ENCODE measurements at places on chromosomes 1 and 21.
A peak's percentile ranks its signal among the peaks of the same experiment; 100 is the strongest.

GRCh38 chr1:31981456-31981839 lies 32.2 kb upstream of the KHDRBS1 start:
- no peak for DNase-seq

DNA sequence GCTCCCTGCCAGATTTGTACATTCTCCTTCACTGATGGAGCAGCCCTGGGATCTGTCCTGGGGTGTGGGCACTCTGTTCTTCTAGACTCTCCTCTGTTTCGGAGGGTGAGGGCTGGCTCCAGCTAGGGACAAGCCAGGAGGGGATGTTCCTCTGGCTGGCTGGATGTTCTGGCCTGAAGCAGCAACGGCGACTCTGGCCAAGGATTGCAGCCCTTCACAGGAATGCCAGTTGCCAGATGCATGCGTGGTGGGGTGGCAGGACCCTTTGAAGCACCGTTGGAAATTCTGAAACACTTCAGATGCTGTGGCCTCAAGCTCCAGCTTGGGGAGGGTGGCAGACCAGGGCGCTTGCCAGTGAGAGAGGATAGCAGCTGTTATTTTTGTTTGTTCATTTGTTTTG lies 210.9 kb downstream of the TRABD2B start:
- DNase-seq, result no peak

DNA sequence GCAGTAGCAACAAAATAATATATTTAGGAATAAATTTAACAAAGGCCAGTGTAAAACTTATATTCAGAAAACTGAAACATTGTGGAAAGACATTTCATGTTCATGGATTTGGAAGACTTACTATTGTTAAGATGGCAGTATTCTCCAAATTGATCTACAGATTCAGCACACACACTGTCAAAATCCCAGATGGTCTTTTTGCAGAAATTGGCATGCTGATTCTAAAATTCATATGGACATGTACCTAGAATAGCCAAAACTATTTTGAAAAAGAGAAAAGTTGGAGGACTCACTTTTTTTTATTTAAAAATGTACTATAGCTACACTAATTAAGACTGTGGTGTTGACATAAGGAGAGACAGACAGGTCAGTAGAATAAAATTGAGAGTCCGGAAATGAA lies 32.0 kb upstream of the SH3D21 start:
- no peak for DNase-seq

GRCh38 chr1:108892356-108893140 lies 15.8 kb downstream of the GPSM2 start:
- no peak for DNase-seq

DNA sequence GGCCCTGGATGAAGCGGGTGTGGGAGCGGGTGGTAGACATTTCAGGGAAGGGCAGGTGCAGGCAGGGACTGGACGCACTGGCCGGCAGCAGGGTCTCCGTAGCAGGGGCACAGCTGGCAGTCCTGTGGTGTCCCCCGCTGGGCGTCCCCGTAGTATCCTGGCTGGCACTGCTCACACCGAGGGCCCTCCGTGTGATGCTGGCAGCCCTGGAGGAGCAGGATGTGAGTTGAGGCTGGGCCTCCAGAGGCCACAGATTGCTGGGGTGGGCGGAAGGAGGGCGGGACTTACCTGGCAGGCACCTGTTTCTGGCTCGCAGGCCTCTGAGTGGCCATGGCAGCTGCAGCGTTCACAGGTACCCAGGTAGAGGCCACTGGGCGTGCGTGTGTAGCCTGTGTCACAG lies 62.3 kb downstream of the LDLRAD2 start:
- DNase-seq, result no peak

- no peak for DNase-seq
Observed at GRCh38 chr1:200708161-200708560, 30.5 kb upstream of the CAMSAP2 start.

DNA sequence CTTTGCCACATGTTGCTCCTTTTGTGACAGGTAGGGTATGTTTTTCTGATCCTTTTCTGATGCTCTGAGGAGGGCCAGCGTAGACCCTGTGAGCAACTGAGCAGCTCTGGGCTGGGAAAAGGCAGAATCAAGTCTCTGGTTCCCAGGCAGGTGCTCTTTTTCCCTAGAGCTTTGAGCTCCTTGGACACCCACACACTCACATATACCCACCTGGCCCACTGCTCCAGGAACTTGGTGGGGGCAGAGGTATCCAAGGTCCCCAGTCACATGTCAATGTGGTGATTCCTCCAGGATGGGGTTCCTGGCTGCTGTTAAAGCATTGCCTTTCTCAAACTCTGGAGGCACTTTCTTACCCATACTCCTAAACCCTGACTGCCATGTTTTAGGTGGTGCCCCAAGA lies 5.4 kb downstream of the CD2 start:
- DNase-seq, result no peak

- DNase-seq, result no peak
Observed at GRCh38 chr1:16248603-16249516, 11.9 kb upstream of the CPLANE2 start.

- DNase-seq, result no peak
Observed at GRCh38 chr1:150552128-150552910, 3.1 kb downstream of the ADAMTSL4 start.

DNA sequence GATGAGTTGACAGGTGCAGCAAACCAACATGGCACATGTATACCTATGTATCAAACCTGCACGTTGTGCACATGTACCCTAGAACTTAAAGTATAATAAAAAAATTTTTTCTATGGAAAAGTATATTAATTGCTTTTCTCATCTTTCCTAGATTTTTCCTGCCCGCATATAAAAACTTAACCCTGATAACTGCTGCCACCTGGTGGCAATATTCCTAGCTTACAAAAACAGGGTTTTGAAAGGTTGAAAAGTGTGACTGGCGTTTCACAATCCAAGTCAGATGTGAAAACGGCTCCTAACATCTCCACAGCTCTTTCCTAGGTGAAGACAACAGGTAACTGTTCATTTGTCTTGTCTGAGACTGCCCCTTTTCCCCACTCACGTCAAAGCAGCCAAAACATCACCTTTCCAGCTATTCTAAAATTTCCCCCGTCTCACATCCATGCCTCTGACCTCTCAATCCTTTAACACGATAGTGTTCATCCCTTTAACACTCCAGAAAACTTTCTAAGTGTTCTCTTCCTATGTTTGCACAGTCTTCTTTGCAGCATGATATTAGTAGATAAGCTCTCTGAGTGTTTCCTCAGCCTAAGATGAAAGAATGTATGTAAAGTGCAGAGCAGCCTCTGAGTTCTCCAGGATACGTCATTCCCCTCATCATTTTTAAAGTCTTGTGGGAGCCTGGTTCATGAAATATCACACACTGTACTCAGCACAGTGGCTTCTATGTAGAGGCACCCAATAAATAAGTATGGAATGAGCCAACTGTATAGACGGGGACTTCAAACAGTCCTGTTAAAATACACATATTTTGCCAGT lies 27.5 kb downstream of the OVGP1 start:
- no peak for DNase-seq

GRCh38 chr1:204142032-204142974 lies 9.5 kb downstream of the ETNK2 start:
- no peak for DNase-seq

- DNase-seq, result no peak
Observed at GRCh38 chr1:7302873-7303272, 468.2 kb upstream of the VAMP3 start.

DNA sequence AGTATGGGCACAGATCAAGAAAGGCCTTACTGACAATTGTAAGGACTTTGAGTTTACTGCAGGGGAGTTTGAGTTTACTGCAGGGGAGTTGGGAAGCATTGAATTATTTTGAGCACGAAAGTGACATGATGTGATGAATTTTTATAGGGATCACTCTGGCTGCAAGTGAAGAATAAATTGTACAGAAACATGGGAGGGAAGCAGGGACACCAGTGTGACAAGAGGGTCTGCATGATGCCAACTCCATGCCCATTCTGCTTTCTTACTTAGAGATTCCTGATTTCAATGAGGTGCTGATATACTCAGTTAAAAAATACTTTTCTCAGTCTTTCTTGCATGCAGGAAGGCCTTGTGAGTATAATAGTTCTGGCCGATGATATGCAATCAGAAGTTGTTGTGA lies 234.4 kb downstream of the CENPF start:
- no peak for DNase-seq

- no peak for DNase-seq
Observed at GRCh38 chr1:92333668-92334067, 34.8 kb downstream of the RPAP2 start.

- no peak for DNase-seq
Observed at GRCh38 chr1:93874025-93874651, 4.9 kb downstream of the DNTTIP2 start.

GRCh38 chr1:74937176-74937575 lies 197.0 kb upstream of the LHX8 start:
- no peak for DNase-seq

DNA sequence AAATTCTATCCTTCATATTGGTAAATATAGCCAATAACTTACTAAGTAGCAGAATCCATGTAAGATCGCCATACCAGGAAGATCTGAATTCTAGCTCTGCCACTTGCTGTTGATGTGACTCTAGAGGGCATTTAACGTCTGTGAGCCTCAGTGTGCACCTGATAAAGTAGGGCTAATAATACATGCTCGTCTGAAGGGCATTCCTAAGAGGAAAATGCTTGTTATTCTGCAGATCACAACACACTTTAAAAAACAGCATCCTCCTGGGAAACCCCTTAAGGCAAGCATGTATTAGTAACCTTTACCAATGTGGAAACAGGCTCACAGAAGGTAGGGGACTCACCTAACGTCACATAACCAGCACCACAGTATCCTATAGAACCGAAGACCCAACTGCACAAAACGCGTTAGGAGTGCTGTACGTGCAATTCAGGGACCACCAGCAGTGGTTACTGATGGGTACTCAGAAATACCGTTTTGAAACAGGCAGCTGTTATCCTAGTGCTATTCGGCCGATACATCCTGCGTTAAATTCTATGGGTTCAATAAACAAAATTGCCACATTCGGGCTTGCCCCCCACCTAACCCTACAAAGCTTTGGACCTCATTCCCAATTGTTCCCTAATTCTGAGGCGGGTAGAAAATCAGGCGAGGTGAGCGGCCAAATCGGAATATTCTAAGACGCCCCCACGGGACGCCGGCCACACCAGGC lies 758 bp downstream of the DEPDC1 start:
- DNase-seq, result peak; percentile 0

DNA sequence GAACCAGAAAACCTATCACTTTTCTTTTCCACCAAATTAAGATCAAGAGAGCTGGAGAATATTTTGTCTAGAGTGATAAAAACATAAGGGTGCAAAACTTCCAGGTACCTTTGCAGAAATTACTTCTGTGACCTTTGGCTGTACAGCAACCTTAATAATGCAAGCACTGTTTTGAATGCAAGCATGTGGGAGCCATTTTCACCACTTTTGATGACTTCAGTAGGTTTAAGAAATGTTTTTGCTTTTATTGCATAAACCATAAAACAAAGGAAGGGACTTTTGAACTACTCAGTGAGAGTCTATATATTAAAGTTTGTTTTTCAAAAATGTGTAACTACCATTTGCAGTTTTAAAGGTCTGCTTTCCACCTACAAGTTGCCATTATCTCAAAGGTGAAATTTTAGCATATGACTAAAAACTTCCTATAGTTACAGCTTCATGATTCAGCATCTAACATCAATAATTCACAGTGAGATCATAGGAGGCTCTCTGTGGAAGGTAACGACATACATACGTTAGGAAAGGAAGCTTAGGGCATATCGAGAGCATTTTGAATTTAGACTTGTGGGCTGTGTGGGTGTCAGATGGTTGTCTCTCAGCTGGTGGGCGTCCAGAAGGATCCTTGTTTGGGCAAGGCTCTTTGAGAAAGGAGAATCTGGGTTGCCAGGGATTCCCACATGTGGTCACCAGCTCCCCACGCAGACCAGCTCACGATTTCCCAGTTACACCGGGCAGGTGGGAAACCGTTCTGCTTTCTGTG lies 1.1 kb upstream of the GADD45A start:
- DNase-seq, result peak; percentile 52

DNA sequence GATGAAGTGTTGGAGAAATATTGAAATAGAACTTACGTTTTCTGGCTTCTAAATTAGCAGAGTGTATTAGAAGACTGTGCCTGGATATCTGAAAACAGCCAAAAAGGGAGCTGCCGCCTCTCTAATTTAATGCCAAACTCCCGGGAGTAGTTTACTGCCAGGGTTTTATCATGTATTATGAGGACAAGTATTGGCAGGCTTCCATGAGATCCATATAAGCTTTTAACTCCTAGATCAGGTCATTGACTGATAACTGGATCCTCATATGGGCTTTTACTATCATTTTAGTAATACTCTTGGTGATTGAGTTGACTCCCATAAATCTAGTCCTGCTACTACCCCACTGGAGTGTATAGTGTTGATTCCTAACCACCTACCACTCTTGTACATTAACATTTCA lies 178.4 kb upstream of the CXADR start:
- DNase-seq, result no peak

GRCh38 chr1:193144999-193145398 lies 23.2 kb downstream of the CDC73 start:
- DNase-seq, result no peak

DNA sequence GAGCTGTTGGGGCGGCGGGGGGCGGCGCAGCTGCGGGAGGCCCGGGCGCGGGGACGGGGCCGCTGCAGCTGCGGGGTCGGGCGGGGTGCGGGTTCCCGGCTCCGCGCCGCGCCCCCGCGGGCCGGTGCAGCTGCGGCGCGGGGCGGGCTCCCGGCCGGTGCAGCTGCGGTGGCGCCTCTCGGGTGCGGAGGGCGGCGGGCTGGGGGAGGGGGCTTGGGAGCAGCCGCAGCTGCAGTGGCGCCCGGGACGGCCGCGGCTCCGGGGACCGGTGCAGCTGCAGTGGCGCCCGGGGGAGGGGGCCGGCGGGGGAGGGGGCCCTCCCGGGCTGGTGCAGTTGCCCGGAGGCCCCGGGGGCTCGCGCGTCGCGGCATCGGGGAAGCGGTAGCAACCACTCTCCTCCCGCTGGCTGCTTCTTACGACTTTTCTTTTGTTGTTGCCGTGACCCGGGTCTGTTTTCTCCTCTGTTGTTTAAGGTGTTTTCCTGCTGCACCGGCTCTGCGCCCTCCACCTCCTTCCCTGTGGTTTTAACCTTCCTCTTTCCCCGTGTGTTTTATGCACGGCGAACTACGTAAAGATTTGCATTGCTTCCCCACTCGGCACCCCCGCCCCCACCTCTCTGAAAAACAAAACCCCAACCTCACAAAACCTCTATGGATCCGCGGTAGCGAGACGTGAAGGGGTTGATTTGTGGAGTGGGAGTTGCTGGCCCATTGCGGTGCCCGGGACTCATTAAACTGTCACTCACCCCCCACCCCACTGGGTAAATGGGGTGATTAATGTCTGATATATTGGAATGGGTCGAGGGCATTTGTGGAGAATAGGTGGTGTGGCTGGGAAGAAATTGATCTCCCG lies 1.7 kb upstream of the ZBTB18 start:
- peak; percentile 39 for DNase-seq

GRCh38 chr1:29557066-29557465 lies 320.7 kb downstream of the PTPRU start:
- no peak for DNase-seq

All from activated naive CD8-positive, alpha-beta T cell treated with anti-CD3 and anti-CD28 coated beads for 36 hours (primary cell).